ENCODE measurements at places on chromosomes 2 and 18.

GRCh38 chr2:46394649-46395510 is 84.5 kb upstream of the TMEM247 start:
- no peak for DNase-seq

GRCh38 chr2:28232295-28232694 is 160.4 kb upstream of the FOSL2 start:
- no peak for DNase-seq

GRCh38 chr2:190272457-190272842 is 47.2 kb downstream of the HIBCH start:
- DNase-seq, result no peak

- no peak for DNase-seq
Measured at GRCh38 chr2:132977812-132978529, 308.0 kb upstream of the LYPD1 start.

- no peak for DNase-seq
Measured at GRCh38 chr2:12932192-12932591, 215.5 kb downstream of the TRIB2 start.
